ENCODE measurements at places on chromosomes 16 and 17.

GRCh38 chr17:41318231-41318630 is 2.7 kb upstream of the KRTAP17-1 start:
- DNase-seq: no peak

- DNase-seq: peak; percentile 14
Measured at GRCh38 chr17:43755389-43755875, 3.2 kb downstream of the SOST start.

DNA sequence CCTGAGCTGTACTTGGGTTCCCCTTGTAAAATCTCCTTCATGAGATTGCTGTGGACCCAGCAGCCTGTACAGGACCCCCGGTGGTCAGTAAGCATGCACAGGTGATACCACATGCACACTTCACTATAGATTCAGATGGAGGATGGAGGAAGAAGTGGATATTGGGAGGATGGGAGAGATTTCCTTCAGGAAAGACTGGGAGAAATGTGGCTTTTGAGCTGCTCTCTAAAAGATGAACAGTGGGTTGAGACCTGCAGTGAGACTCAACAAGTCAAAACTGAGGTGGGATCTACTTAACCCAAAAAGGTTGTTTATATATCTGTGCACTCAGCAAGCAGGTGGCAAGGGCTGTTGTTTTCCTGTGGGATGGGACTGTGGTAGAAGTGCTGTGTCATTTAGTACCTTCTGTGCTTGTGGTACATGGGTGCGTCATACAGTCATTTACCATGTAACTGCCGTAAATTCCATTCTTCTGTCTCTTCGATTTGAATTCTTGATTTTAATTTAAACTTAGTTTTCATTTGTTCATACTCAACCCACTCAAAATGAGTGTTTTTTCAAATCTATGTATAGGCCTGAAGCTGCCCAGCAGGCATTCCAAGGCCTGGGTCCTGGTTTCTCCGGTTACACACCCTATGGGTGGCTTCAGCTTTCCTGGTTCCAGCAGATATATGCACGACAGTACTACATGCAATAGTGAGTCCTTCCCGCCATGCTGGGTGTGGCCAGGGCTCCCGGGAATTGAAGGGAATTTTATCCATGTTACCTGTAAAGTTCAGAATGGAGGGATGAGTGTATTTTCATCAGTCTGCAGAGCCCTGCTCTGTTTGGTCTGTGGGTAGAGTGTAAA is 6.9 kb downstream of the HERPUD1 start:
- peak; percentile 39 for DNase-seq

- no peak for DNase-seq
Measured at GRCh38 chr17:75398279-75398678, 7.2 kb downstream of the GRB2 start.

GRCh38 chr16:28279006-28279405 is 13.3 kb upstream of the SBK1 start:
- DNase-seq: no peak

DNA sequence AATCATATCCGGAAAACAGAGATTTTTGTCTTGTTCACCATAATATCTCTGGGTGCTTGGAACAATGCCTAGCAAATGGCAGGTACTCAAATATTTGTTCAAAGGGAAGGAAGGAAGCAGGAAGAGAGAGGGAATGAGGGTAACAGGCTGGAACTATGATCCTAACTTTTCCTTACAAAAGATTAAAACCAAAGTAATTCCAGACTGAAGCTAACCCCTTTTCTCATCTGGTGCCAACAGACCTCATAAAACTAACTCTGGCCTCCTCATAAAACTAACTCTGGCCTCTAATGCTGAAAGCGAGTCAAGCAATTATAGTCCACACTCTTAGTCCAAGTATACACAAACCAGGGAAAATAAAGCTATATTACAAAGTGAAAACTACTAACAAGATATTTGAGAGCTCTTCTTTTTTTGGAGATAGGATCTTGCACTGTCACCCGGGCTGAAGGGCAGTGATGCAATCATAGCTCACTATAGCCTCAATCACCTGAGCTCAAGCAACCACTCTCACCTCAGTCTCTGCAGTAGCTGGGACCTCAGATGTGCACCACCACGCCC is 84.6 kb downstream of the KANSL1 start:
- DNase-seq: no peak

DNA sequence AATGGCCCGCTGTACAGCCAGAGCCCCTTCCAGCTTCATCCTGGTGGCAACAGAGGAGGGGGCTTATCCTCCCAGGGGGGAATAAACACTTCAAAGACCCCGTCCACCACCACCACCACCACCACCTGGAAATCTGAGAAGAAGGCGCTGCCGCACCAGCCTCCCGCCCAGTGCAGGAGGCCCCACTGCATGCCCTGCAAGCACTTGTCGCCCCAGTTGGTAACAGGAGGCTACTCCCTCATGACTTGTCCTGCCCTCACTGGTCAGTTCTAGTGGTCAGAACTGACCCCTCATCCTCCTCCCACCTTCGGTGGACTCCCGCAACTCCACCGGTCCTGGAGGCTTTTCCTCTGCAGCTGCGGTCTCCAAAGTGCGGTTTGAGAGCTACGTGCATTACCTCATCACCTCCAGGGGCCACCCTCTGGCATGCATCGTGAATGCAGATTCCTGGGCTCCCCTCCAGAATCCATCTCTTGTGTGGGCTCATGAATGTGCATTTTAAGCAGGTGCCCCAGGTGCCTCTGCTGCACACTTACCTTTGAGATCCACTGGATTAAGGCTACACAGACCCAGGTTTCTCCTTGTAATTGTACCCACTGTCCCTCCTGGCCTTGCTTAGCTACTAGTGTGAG is 71.8 kb downstream of the SRCIN1 start:
- no peak for DNase-seq

DNA sequence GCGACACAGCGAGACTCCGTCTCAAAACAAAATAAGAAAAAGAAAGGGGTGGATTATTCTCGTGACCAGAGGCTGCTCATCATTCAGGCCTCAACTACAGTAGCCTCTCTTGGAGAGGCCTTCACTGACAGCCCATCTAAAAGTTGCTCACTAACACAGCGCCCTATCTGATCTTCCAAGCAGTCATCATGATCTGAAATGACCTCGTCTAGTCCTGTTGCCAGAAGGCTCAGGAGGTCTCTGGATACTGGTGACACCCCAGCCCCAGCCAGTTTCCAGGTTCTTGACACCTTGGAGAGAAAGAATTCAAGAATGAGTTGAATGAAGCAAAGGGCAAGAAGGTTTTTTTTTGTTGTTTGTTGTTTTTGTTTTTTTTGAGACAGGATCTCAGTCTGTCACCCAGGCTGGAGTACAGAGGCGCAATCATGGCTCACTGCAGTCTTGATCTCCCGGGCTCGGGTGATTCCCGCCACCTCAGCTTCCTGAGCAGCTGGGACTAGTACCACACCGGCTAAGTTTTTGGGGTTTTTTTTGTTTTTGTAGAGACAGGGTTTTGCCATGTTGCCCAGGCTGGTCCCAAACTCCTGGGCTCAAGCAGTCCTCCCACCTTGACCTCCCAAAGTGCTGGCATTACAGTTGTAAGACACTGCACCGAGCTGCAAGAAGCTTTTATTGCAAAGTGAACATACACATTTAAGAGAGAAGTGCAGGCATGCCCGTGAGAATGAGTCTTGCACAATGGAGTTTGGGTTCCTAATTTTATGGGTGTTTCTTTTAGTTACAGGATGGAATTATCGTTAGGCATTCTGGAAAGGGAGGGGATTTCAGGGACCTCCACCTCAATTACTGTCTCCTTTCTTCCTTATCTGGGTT is 2.7 kb upstream of the ZC3H7A start:
- DNase-seq: no peak

- no peak for DNase-seq
Measured at GRCh38 chr16:88920618-88921590, 54.4 kb upstream of the PABPN1L start.

- DNase-seq: no peak
Measured at GRCh38 chr17:32100971-32101631, 41.2 kb upstream of the RHOT1 start.

- DNase-seq: no peak
Measured at GRCh38 chr16:75317532-75317931, 66.1 kb upstream of the BCAR1 start.

GRCh38 chr16:48146710-48147109 is 9.1 kb downstream of the ABCC12 start:
- no peak for DNase-seq

DNA sequence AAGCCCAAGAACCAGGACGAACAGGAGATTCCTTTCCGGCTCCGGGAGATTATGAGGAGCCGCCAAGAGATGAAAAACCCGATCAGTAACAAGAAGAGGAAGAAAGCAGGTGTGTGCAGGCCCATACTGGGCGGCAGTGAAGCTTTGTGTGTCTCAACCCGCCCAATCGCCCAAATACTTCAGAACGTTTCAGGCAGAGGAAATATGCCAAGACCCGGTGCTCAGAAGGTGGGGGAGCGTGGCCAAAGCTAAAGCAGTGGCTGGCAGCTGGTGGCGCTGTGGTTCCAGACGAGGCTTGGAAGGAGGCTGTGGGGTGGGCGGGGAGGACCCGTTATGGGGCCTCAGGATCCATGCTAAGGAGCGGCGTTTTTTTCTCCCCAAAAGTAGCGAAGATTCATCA is 1.2 kb downstream of the CCDC137 start:
- no peak for DNase-seq

GRCh38 chr17:50722746-50723145 is 3.3 kb downstream of the LUC7L3 start:
- no peak for DNase-seq

- no peak for DNase-seq
Measured at GRCh38 chr17:55167024-55167725, 97.6 kb upstream of the HLF start.

DNA sequence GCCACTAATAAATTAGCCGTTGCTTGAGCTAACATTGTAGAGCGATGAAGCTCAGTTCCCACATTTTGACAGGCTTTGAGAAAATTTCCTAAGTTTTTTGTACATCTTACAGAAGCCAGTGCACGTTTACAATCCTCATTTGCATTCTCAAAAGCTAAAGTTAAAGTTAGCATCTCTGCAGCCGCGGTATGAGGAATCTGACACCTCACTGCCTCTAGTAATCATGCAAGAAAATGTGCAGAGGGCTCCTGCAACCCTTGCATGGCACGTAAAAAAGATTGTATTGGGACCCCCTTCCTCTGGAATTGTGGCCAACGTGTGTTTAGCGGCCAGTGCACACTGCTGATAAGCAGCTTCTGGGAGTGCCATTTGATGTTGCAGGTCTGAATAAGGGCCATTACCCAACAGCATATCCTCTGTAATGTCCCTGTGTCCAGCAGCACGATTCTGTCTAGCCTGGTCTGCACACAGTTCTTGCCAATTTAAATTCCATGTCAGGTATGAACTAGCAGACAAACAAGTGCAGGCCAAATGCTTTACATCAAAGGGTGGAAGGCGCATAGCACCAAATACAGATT is 12.4 kb upstream of the ZNF689 start:
- no peak for DNase-seq

- DNase-seq: no peak
Measured at GRCh38 chr16:86614699-86615098, 36.4 kb downstream of the FOXL1 start.

DNA sequence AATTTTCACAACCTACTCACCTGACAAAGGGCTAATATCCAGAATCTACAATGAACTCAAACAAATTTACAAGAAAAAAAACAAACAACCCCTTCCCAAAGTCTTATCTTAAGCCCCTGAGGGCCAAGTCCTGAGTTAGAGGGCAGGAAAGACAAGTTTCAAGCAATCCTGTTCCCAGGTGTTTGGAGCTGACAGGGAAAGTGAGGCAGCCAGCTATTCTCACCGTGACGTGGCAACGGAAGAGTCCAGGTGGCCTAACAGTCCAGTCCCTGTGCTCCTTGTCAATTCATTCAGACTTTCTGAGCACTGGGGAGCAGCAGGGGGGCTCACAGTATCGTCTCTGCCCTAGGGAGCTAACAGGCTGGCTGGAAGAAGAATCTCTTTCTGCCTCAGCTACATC is 89.7 kb upstream of the RCVRN start:
- DNase-seq: no peak

GRCh38 chr16:10266809-10267208 is 84.6 kb upstream of the GRIN2A start:
- no peak for DNase-seq

DNA sequence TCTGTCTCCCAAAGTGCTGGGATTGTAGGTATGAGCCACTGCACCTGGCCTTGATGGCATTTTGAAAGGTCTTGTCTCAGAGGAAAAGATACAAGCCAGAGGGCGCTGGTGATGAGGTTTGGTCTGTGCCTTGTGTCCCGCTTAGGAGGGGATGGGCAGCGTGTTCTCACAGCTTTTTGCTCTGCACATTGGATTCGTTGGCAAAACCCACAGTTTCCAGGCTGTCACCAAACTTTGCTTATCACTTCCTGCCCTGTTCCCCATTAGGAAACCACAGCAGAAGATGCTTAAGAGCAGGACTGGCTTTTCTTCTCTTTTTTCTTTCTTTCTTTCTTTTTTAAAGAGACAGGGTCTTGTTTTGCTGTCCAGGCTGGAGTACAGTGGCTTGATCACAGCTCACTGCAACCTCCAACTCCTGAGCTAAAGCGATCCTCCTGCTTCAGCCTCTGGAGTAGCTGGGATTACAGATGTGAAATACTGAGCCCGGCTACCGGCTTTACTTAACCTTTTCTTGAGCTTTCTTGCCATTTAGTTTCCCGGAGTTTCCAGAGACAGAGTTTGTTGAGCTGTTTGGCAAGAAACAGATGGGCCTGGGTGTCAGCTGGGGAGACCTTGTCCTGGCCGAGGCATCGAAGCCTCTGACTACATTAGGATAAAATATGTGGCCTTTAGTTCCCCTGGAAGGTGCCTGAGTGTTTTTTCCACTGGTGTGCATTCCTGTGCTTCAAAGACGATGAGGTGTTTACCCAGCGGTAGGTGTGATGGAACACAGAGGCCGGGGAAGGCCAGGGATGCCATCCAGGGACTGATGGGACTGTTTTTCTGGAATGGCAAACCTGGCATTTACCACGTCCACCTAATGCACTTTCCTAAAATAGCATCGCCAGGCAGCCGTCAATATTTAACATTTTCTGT is 112.9 kb downstream of the ABCC1 start:
- DNase-seq: no peak

DNA sequence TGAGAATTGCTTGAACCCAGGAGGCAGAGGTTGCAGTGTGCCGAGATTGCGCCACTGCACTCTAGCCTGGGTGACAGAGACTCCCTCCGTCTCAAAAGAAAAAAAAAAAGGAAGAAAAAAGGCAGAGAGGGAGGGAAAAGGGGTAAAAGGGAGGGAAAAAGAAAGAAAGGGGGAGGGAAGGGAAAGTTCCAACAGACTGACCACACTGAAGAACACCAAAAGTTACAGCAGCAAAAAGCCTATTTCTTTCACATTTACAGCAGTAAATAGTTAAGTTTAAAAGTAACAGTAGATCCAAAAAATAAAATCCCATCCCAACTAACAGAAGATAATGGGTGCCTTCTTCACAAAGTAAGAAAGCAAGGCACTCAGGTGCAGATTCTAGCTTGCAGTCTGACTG is 36.9 kb upstream of the C17orf78 start:
- no peak for DNase-seq

- DNase-seq: peak; percentile 55
Measured at GRCh38 chr17:2023692-2024571, 1.2 kb downstream of the RTN4RL1 start.

DNA sequence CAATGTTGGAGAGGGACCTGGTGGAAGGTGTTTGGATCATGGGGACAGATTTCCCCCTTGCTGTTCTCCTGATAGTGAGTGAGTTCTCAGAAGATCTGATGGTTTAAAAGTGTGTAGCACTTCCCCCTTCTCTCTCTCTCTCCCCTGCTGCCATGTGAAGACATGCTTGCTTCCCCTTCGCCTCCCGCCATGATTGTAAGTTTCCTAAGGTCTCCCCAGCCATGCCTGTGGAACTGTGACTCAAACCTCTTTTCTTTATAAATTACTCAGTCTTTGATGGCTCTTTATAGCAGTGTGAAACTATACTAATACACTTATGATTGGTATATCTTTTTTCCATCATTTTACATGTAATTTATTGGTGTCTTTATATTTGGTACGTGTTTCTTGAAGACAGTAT is 13.4 kb downstream of the ADGRG5 start:
- no peak for DNase-seq

Measured in DMS79 treated with DMSO at 0.1 percent for 48 hours (cell line).